Kidney (tissue), 22 donors: ENCODE measurements at places on chromosomes 6 and 20.

DNA sequence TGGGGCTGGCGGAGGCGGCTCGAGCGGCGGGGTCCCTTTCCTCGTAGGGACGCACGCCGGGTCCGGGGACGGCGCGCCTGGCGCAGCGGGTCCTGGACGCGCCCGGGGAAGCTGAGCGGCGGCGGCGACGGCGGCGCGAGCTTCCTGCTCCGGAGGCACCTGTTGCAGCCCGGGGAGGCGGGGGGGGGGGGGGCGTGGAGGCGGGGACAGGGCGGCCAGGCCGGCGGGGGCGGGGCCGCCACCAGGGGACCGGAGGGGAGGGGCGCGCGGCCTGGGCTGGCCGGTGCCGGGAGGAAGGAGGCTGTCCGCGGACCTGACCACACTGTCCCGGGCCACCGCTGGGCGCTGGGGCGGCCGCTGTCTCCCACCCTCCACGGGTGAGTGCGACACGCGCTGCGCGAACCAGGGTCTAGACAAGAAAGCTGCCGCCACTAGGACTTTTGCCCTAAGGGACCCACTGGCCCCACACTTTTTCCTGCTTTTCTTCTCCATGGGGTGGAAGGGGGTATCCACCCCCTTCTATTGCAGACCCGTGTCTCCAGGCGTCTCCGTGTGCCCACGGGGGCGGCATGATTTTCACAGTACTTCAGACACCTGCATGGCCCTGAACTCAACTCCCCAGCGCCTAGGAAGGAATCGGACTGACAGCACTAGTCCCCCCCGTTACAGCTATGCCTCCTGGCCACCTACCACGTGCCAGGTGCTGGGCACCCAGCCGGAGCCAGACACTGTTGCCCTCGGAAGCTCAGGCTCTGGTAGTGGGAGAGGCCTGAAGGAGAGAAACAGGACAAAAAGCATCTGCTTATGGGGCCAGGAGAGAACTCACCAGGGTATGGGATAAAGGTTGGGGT is at the start of gene NFATC2:
TSS of gene NFATC2 (minus strand) at position 149 of the 851 bp plus-strand sequence. CDS start 220 bp downstream, outside the sequence.
- H3K27ac ChIP-seq: peak within 1 kb of the TSS; percentile 33
- no peak within 1 kb of the TSS for H3K4me3 ChIP-seq
- H3K27me3 ChIP-seq: no peaks in the 10 kb centered on the region
- H3K4me1 ChIP-seq: peaks cover 2% of the 10 kb centered on the region

DNA sequence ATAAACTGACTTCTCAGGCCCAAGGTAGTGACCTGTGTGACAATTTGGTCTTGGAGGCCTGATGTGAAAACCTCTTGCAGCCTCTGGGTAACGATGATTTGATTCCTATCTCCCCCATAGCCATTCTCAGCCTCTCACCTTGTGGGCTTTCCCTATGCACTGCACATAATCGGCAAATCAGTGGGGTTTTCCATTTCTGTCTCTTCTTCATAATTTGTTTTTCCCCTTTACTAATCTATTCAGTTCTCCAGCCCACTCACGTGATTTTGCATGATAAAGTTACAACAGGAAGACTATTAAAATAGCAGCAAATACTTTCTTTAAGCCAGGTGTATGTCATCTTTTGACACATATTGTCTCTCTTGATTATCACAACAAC is 893.7 kb downstream of the TFAP2A start:
- no peaks in the 10 kb centered on the region for H3K36me3 ChIP-seq
- DNase-seq: no peak
- H3K4me3 ChIP-seq: no peak overlapping the region
- no peaks in the 10 kb centered on the region for H3K27me3 ChIP-seq
- H3K4me1 ChIP-seq: no peaks in the 10 kb centered on the region

GRCh38 chr6:55895972-55896730 is 20.8 kb upstream of the BMP5 start:
- no peak overlapping the region for H3K4me3 ChIP-seq
- H3K27me3 ChIP-seq: no peaks in the 10 kb centered on the region
- no peak overlapping the region for H3K27ac ChIP-seq
- no peak for DNase-seq
- H3K36me3 ChIP-seq: no peaks in the 10 kb centered on the region

- H3K27ac ChIP-seq: no peak overlapping the region
- DNase-seq: no peak
- H3K36me3 ChIP-seq: no peaks in the 10 kb centered on the region
- peaks cover 14% of the 10 kb centered on the region for H3K4me1 ChIP-seq
- no peaks in the 10 kb centered on the region for H3K27me3 ChIP-seq
Measured at GRCh38 chr20:5806457-5807263, 56.5 kb downstream of the SHLD1 start.

DNA sequence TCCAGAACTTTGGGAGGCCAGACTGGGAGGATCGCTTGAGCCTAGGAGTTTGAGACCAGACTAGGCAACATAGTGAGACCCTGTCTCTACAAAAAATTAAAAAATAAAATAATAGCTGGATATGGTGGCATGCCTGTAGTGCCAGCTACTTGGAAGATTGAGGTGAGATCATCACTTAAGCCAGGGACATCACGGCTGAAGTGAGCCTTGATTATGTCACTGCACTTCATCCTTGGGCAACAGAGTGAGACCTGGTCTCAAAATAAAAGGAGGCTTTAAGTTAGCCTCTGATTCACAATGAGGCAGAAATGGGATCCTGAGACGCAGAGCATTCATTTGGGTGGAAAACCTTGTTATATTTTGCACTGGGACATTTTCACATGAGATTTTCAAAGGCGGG is 57.0 kb downstream of the TULP4 start:
- H3K4me3 ChIP-seq: no peak overlapping the region
- DNase-seq: no peak
- no peaks in the 10 kb centered on the region for H3K27me3 ChIP-seq
- H3K4me1 ChIP-seq: peaks cover 6% of the 10 kb centered on the region
- H3K27ac ChIP-seq: no peak overlapping the region

- H3K36me3 ChIP-seq: no peaks in the 10 kb centered on the region
- no peaks in the 10 kb centered on the region for H3K27me3 ChIP-seq
- no peak overlapping the region for H3K27ac ChIP-seq
Measured at GRCh38 chr6:170080828-170081371, 210.0 kb downstream of the DLL1 start.

DNA sequence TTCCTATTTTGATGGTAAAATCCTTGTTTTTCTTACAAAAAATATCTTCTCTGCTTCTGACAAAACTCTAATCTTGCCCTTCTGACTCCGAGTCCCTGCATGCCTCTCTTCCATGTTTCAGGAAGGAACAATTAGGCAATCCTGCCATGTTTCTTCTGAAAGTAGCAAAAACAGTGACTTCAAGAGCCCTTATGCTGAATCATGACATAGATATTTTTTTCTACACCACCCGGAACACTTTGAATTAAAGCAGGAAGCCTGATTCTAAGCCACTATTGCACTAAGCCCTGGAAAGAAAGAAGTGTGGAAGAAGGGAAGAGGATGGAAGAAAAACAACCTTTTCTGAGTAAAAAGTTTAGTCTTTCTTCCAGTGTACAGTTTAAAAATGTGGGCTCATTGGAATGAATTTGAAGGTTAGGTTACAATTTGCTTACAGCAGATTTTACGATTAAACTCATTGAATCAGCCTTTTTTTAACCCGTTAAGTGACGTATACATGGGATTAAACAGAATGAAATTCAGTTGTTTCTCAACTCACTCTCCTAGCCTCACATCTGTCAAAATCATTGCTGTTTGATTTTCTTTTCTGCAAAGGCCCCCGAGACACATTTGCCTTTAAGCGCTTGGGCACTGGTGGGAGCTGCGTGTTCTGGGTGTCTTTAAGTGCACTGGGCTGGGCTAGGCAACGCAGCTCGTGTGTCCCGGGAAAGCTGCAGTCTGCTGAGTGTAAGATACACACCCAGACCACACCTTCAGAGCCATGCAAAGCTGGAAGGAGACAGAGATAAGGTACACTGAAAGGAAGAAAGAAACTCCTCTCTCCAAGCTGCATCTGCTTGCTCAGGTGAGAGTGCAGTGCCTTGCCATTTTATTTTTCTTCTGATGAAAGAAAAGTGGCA is 159.4 kb upstream of the CITED2 start:
- peaks cover 47% of the 10 kb centered on the region for H3K4me1 ChIP-seq
- peak; percentile 53 for DNase-seq
- no peaks in the 10 kb centered on the region for H3K27me3 ChIP-seq
- H3K36me3 ChIP-seq: no peaks in the 10 kb centered on the region

DNA sequence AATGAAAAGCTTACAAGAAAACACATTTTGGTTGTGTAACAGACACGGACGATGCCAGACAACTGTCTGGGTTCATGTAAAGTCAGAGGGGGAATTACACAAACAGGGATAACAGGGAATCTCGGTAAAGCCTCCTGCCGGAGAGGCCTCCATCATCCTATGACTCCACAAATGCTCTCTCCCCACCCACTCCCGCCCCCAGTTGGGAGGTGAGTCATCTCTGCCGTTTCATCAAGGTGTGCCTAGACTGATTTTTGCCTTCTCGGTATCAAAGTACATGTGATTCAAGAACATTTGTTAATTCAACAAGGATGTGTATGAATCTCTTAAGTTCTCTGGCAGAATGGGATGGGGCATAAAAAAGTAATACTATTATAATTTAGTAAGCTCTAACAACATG is 304.9 kb upstream of the PRDM1 start:
- no peaks in the 10 kb centered on the region for H3K36me3 ChIP-seq
- no peak overlapping the region for H3K27ac ChIP-seq
- no peak overlapping the region for H3K4me3 ChIP-seq
- H3K27me3 ChIP-seq: no peaks in the 10 kb centered on the region
- H3K4me1 ChIP-seq: no peaks in the 10 kb centered on the region

GRCh38 chr6:18019539-18020534 is 32.4 kb upstream of the KIF13A start:
- no peak overlapping the region for H3K4me3 ChIP-seq
- DNase-seq: no peak
- no peaks in the 10 kb centered on the region for H3K27me3 ChIP-seq
- H3K36me3 ChIP-seq: no peaks in the 10 kb centered on the region

DNA sequence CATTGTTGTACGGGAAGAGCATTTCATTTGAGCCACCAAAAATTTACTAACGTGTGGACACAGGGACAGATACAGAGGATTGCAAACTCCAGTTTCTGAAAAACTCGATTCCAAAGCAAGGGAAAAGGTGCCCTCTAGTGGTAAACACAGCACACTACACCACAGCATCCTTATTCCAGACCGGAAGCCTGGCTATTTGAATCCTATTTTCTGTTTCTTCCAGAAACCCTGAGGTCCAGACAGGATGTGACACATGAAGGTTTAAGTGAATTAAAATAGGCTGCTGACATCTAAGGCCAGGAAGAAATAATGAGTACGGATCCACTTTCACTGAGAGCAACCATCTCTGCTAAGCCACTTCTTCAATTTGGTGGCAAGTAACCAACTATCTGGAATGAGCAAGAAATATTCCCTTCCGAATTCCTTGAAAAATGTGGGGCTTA is 31.8 kb upstream of the GMPR start:
- H3K4me3 ChIP-seq: no peak overlapping the region
- no peaks in the 10 kb centered on the region for H3K36me3 ChIP-seq
- peaks cover 10% of the 10 kb centered on the region for H3K4me1 ChIP-seq
- DNase-seq: no peak
- H3K27me3 ChIP-seq: no peaks in the 10 kb centered on the region

DNA sequence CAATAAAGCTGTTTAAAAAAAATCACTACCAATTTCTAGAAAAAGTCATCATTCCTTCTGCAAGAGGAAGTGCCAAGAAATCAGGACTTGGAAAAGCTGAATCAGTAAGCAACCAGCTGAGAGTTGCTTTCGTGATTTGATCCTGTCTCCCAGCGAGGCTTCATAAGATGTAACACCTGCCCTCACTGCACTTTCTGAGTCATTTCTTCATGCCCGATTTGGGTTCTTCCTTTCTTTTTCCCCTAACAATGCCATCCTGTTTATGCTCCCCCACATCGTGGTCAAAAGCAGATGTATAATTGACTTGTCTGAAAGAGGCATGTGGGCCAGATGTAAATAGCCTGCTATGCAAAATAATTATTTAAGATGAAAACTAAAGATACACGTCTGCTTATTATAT is 52.1 kb downstream of the RIPOR2 start:
- H3K4me1 ChIP-seq: no peaks in the 10 kb centered on the region
- no peak overlapping the region for H3K4me3 ChIP-seq
- no peaks in the 10 kb centered on the region for H3K36me3 ChIP-seq
- H3K27me3 ChIP-seq: no peaks in the 10 kb centered on the region
- no peak for DNase-seq

DNA sequence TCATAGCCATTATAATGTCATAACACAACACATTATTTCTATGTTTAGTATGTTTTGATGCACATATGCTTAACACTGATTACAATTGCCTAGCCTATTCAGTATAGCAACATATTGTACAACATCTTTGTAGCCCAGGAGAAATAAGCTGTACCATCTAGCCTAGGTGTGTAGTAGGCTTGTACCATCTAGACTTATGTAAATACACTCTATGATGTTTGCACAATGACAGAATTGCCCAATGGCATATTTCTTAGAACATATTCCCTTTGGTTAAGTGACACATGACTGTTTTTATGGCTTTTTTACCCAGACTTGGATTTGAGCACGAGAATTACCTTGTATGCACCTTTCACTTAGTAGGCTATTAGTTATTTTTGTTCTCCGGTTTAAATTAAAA is 64.5 kb upstream of the HIVEP1 start:
- H3K4me1 ChIP-seq: no peaks in the 10 kb centered on the region
- no peak overlapping the region for H3K4me3 ChIP-seq
- no peak overlapping the region for H3K27ac ChIP-seq

GRCh38 chr6:46893648-46894047 is 28.1 kb downstream of the ADGRF5 start:
- H3K4me1 ChIP-seq: peaks cover 8% of the 10 kb centered on the region
- no peaks in the 10 kb centered on the region for H3K27me3 ChIP-seq
- peaks cover under 1% of the 10 kb centered on the region for H3K36me3 ChIP-seq
- H3K4me3 ChIP-seq: no peak overlapping the region

DNA sequence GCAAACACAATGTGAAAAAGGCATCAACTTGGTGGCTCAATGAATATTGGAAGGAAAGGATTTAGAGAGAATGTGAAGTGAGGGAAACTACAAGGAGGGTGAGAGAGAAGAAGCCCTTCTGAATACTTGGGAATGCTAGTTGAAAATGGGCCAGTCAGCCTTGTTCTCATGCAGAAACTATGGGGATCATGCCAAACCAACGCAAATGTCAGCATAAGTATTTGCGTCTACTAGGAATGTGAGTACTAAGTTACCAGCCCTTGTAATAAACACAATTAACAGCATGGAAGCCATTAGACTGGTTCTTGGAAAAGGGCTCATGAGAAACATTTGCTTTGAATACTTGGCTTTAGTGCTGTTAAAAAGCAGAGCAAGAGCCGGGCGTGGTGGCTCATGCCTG is 54.9 kb upstream of the AIG1 start:
- DNase-seq: no peak
- peaks cover 2% of the 10 kb centered on the region for H3K4me1 ChIP-seq
- no peaks in the 10 kb centered on the region for H3K36me3 ChIP-seq
- no peaks in the 10 kb centered on the region for H3K27me3 ChIP-seq

GRCh38 chr6:126682440-126682839 is 342.5 kb downstream of the CENPW start:
- no peaks in the 10 kb centered on the region for H3K27me3 ChIP-seq
- H3K4me1 ChIP-seq: no peaks in the 10 kb centered on the region
- no peaks in the 10 kb centered on the region for H3K36me3 ChIP-seq
- H3K27ac ChIP-seq: no peak overlapping the region
- H3K4me3 ChIP-seq: no peak overlapping the region

GRCh38 chr20:3231116-3231515 is 7.9 kb downstream of the SLC4A11 start:
- no peaks in the 10 kb centered on the region for H3K27me3 ChIP-seq
- H3K27ac ChIP-seq: no peak overlapping the region
- no peaks in the 10 kb centered on the region for H3K4me1 ChIP-seq
- H3K4me3 ChIP-seq: no peak overlapping the region
